ENCODE measurements at places on chromosomes 7 and 10.

GRCh38 chr10:113230011-113230610 lies 280.1 kb downstream of the TCF7L2 start:
- DNase-seq = no peak

GRCh38 chr7:130559184-130559583 lies 67.3 kb downstream of the MEST start:
- DNase-seq = no peak

GRCh38 chr7:83072576-83073517 lies 89.8 kb downstream of the PCLO start:
- no peak for DNase-seq

- no peak for DNase-seq
These were observed 40.3 kb downstream of the PTPRE start for GRCh38 chr10:127947211-127947610.

DNA sequence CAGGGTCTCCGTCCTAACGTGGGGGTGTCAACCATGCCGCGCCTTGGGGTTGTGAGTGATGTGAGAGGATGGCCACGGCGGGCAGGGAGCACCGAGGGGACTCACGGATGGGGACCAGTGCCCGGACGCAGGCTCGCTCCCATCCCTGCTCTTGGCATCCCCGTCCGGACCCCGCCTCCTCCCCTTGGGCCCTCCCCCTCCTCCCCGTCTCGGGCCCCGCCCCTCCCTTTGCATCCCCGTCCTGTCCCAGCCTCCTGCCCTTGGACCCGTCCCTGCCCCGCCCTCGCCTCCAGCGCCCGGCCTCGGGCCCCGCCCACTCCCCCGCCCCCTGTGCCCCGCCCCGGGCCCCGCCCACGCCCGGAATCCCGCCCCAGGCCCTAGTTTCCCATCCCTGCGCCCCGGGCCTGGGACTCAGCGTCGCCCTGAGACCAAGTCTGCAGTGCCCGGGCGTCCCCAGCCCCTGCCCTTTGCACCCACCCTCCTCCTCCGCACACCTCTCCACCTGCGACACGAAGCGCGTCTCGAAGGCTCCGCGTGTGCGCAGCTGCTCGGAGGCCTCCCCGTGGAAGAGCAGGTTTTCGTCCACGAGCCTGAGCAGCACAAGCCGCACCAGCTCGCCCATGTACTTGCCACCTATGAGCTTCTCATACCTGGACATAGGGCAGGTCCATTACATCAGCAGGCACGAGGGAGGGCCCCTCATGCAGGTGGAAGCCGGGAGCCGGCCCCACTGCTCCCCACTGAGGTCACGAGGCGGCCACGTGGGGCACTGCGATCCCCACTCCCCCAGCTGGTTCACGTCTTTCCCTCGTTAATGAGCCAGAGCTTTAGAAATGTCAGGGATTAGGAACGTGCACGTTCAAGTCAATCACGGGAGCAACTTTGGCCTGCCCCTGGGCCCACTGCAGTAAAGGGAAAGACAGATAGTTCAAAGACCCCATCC lies 5.1 kb upstream of the MYL7 start:
- peak; percentile 84 for DNase-seq

DNA sequence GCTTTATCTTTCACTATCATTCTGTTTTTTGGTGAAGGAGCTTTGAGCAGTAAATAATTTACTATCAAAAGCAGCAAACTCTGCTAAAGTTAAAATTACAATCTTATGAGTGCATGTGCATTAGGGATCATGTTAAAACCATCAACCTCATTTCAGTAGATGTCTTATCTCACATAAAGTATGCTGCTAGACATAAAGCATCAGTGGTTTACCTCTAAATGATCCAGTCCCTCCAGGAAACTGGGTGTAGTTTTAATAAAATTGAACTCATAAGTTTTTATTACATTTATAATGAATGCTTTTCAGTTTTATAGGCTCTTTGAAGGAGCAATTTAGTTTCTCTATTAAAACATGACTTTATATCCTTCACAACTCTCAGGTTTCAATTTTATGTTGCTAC lies 108.7 kb downstream of the LRRN3 start:
- no peak for DNase-seq

- no peak for DNase-seq
These were observed 155.4 kb downstream of the DYNC1I1 start for GRCh38 chr7:95927756-95928155.

DNA sequence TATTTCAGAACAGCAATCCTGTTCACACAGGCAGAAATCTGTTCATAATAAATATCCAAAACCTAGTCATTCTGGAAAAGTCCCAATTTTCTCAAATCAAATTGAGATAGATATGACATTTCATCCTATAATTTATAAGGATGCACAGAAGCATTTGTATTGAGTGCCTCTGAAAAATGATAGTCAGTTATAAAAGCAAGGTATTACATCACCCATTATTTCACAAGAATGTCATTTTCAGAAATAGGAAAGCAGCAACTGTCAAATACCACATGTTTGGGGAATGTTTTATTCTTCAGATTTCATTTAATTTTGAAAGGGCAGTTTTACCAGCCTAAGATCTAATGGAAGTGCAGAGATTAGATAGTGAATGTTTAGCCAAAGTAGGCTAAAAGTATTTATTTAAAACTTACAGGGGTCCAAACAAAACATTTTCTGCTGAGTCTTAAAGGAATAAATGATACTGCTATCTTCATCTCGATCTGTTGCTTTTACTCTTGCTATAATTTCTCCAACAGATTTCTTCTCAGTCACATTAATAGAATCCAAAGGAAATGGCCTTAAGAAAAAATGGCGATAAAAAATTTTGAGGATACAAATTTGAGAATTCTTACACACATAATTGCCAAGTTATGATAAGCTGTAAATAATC lies 185.8 kb downstream of the HGF start:
- DNase-seq = no peak

- no peak for DNase-seq
These were observed 373.1 kb downstream of the THSD7A start for GRCh38 chr7:11458736-11459483.

DNA sequence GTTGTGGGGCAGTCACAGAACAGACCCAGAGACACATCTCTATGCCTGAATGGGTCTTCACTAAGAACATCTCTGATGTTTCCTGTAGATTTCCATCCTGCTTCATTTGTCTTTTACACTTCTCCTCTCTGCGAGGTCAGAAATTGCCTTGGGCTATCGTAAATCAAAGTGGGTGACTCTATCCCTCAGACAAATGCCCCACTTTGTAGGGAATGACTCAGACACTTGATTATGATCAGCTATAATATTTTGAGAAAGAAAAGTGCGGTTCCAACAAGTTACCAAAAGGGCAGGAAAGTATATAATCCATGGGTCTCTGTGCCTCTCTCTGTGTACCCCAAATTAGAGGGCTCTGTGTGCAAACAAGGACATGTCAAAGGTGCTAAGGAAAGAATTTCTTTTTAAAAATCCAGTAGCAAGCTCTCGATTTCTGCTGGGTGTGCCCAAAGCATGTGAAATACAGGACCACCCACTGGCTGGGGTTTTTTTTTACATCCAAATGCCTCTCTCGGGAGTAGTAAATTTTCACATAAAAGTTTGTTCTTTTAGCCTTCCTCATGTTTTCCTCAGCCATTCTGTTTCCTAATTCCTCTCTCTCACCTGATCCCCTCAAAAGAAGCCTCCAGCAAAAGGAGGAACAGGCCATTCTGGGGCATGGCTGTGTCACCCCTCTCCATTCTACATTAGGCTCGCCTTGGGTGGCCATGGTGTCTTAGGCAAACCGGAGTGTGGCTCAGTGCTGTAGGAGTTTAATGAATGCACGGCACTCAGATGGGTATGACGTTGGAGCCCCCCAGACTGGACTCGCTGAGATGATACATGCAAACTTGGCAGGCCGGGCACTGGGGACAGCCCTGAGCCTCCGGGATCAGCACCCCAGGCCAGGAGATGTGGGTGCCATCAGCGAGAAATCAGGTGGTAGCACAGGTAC lies 6.3 kb upstream of the OPN4 start:
- DNase-seq = no peak

DNA sequence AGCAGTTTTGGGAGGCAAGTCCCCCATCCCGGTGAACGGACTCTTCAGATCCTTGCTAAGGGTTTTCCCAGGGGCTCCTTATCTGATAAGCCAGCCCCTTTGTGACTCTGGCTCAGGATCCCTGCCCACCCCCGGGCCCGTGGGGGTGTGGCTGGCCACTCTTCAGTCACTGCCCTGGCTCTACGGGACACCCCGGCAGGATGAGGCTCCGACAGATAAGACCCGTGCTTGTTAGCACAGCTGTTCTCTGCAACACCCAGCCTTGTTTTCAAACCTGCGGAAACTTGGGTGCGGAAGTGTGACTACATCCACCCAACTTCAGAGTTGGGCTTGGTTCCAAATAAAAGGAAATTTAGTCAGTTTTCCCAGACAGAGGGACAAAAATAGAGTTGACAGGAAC lies 66.7 kb upstream of the PODXL start:
- no peak for DNase-seq

DNA sequence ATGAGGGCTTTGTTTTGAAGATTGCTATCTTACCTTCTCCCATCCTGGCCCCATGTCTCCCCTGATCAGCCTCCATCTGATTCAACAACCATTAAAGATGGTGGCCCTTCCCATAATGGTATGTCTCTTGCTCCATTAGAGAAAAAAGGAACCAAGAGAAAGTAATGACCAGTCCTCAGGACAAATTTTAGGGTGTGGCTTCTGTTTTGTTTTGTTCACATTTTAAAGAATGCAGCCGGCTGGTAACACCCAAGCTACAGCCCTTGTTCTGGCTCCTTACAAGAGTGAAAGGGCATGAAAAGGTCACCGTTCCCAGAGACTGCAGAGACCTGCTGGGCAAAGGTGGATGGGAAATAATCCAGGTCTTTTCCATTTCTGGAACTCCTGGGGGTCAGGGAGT lies 287.9 kb upstream of the NEBL start:
- DNase-seq = no peak

- DNase-seq = no peak
These were observed 11.7 kb upstream of the ZNF862 start for GRCh38 chr7:149826344-149827088.

DNA sequence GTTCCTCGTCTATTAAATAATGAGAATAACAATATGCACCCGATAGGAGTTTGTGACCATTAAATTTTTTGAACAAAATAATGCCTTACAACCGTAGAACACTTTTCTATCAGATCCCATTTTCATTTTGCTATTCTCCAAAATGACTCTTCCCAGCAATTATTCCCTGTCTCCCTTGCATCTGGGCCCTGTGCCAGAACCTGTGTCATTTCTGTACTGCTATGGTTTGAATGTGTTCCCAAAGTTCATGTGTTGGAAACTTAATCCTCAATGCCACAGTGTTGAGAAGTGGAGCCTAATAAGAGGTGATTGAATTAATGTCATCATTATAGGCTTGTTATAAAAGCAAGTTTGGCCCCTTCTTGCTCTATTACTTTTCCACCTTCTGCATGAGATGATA lies 33.2 kb upstream of the SMNDC1 start:
- DNase-seq = no peak

- DNase-seq = no peak
These were observed 683.1 kb downstream of the NRG3 start for GRCh38 chr10:82558014-82558607.

GRCh38 chr7:7207876-7208275 lies 25.5 kb downstream of the C1GALT1 start:
- no peak for DNase-seq

DNA sequence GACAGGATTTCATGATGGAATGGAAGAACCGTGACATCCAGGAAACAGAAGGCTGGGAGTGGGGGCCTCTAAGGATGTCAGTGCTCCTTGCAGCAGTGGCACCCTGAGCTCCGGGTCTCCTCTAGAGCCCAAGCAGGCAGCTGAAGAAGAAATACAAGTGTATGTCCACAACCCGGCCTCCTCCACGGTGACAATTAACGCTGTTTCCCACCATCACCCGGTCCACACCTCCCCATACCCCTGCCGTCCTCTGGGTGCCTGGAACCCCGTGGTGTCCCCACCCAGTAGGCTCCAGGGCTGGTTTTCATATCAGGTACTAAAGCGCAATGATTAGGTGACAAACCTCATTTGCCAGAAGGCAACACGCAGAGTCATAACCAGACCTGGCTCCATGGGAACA lies 30.3 kb downstream of the GRID1 start:
- no peak for DNase-seq

DNA sequence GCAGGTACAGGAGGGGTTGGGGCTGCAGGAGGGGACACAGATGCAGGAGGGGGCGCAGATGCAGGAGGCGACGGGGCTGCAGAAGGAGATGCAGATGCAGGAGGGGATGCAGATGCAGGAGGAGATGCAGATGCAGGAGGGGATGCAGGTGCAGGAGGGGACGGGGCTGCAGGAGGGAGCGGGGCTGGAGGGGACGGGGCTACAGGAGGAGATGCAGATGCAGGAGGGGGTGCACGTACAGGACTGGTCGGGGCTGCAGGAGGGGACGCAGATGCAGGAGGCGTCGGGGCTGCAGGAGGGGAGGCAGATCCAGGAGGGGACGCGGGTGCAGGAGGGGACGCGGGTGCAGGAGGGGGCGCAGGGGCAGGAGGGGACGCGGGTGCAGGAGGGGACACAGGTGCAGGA lies 66.5 kb downstream of the VWA2 start:
- no peak for DNase-seq

- DNase-seq = no peak
These were observed 243.6 kb downstream of the CAMK1D start for GRCh38 chr10:12592967-12593366.

GRCh38 chr10:100167553-100168312 lies 18.1 kb downstream of the ERLIN1 start:
- DNase-seq = no peak

DNA sequence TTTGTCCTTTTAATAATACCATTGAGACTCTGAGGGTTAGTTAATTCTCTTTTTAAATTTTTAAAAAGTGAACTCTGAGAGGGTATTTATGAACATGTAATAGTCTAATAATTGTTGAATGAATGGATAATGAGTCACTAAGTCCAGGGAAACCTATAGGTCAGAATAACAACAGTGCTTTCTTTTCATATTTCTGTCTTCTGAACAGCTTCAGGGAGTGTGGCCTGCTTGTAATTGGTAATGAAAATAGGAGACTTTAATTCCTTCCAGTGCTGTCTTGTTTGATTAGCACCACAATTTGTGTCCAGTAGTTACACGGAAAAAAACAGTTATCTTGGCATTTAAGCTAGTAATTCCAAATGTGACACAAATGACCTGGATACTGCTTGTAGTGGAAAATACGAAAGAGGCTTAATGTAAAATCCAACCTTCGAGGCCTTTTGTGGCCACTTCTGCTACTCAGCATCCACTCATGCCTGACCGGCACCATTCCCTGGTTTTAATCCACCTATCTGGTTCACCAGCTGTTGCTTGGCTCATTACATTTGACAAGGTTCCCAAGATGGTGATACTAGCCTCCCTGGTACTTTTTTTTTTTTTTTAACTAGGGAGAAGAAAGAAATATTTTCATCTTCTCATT lies 149.3 kb upstream of the IMMP2L start:
- no peak for DNase-seq

- DNase-seq = no peak
These were observed 88.1 kb downstream of the XPNPEP1 start for GRCh38 chr10:109835257-109835656.

- DNase-seq = no peak
These were observed 31.9 kb downstream of the WASL start for GRCh38 chr7:123716877-123717276.

Measured in ovary (tissue), 10 donors.